ENCODE measurements at places on chromosomes 7 and 10. TPM values are rescaled to one million over a fixed set of nuclear protein-coding genes. Genes with fewer than 3 reads are reported as not detected.

DNA sequence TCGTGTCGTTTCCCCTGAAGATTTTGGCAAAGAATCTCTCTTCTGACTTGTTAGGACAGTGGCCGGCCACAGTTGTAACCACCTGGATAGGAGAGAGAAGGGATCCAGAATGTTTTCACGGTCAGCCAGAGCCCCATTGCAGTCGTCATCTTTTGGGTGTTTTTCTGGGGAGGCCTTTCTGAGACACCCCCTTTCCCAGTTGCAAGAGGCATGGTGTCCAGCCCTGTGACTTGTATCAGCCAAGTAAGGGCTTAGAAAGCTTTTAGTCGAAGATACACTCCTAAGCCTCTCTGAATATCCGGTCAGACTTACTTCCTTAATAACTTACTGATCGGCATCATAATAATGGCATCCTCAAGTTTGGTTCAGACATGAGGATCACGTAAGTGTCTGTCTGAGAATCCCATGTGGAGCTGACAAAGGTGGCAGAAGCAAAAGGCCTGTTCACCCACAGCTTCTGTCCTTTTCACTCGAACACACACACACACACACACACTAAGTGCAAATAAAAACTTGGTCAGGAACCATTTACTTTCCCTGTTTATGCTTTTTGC lies 435.7 kb upstream of the GALNT17 start:
- no peak for DNase-seq

DNA sequence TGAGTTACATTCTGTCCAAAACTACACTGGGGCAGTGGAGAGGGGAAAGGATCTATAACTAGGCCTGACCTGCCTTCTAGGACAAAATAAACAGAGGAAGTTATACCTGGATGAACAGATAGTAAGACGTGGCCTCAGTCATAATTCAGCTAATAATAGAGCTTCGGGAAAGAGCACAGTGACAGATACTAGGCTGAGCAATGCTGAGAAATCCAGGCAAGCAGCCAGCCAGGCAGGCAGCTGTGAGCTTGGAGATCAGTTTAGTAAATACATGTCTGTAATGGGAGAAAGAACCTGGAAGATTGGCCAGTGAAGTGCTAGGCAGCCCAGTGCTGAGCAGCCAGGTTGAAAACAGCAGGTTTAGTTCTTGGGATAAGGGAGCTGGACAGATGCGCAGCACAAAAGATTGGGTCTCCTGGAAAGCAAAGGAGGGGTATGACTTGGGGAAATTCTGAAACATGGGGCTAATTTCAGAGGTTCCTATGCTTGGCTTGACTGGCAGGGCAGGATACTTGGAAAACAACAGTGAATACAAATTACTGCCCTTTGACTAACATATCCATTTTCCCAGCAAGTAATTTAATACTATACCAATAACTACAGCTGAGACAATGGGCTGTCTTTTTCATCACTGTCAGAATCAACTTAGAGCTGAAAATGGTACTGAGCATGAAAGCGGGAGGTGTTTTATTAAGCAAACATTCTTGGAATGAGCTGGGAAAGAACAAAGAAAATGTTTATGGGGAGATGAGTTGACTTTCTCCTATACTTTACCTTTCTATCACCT lies 140.8 kb downstream of the DGKB start:
- peak; percentile 78 for DNase-seq

- DNase-seq = no peak
Measured at GRCh38 chr7:28573651-28574301, 161.5 kb downstream of the CREB5 start.

DNA sequence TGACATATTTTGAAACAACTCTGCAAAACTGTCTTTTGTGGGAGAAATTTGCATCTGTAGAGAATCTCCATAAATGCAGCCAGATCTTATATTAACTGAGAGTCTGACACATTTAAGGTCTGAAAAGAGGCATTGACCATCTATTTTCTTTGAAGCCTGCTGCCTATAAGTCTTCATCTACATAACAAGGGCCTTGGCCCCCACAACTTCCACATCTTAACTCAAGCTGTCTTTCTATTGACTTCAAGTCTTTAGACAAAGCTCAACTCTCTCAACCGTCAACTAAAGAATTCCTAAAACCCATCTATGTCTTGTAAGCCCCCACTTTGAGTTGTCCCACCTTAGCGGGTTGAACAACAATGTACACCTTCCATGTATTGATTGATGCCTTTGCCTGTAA lies 72.4 kb upstream of the ADCY1 start:
- no peak for DNase-seq

GRCh38 chr10:91758303-91759146 lies 39.7 kb upstream of the TNKS2 start:
- DNase-seq = no peak

DNA sequence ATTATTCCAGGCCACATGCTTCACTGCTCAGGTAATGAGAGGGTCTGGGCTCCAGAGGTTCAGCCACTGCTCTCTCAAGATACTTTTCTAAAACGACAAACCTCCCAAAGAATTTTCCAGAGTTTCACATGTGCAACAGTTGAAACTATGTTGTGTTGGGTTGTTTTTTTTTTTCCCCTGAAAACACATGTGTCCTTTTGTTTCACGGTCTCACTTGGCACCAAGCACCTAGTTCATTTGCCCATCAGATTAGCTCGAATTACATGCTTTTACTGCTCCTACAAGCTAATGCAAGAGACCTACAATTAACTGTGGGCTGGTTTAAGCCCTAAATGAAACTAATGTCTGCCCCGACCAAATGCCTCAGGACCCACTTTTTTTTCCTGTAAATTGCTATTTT lies 313.3 kb downstream of the FGFR2 start:
- DNase-seq = no peak

GRCh38 chr7:155680864-155681263 lies 36.4 kb downstream of the RBM33 start:
- DNase-seq = no peak

DNA sequence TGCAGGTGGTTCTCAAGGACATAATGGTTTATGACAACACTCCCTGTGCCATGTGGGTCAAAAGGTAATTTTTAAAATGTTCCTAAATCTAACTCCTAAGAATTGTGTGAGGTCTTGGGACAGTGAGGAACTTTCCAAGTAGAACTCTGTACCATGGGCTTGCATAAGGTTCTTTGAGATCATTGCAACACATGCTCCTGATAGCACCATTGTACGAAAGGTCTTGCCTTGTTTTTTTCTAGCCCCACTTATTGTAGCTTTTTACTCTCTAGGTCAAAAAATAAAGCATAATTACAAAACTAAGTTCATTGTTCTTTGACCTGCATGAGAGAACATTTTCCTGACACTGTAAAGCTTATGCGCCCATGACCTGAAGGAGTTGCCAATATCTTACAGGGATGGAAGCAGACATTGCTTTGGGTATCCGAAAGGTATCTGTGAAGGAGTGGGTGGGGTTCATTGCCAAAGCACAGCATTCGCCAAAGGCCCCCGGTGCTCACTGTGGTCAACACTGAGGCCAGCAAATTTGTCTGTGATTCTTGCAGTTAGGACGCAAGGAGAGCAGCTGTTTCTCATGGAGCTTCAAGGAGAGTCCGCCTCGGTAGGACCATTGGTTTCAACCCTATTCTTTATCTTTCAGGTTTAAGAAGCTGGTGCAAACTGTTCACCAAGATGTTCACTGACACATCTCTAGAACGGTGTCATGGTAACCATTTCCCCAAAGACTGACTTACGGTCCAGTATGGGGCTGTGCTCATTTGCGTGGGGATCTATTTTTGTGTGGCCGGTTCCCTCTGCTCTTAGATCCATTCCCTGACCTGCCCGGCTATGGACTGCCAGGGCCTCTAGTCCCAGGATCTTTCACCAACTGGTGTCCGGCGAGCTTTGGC lies 7.6 kb upstream of the PRKAG2 start:
- DNase-seq = no peak

- no peak for DNase-seq
Measured at GRCh38 chr7:41438705-41439514, 264.0 kb downstream of the INHBA start.

- no peak for DNase-seq
Measured at GRCh38 chr10:106872176-106872575, 292.3 kb downstream of the SORCS1 start.

DNA sequence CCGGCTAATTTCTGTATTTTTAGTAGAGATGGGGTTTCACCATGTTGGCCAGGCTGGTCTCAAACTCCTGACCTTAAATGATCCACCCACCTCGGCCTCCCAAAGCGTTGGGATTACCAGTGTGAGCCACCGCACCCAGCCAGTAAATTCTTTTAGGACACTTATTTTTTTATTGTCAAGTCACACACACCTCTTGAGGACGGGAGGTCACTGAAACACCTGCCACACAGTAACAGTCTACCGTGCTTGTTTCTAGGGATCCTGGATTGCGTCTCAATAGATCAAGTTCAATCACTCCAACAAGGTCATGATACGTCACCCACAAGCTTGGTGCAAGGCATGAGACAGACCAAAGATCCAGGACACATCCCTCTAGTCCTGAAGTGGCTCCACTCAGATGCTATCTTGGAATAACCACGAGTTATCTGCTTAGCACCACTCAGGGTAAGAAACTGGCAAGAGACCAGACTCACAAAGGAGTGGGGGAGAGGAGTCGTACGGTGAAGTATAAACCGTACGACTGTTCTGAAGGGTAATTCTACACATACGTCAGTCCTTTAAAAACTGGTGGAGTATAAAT lies 58.9 kb upstream of the NCAPG2 start:
- no peak for DNase-seq

The TRIM73 gene
- 2.7 TPM for total RNA-seq

The HDAC9 gene
- 22.4 TPM for total RNA-seq

The PRRT4 gene
- total RNA-seq = 7.1 TPM

The WDR37 gene
- 33.9 TPM for total RNA-seq

The C7orf33 gene
- total RNA-seq = not detected

The OR2A5 gene
- total RNA-seq = not detected

The MACC1 gene
- total RNA-seq = 0.16 TPM

Data from left cardiac atrium (tissue), 4 donors.